T-helper 22 cell (primary cell): ENCODE measurements at places on chromosomes 6 and 20.

DNA sequence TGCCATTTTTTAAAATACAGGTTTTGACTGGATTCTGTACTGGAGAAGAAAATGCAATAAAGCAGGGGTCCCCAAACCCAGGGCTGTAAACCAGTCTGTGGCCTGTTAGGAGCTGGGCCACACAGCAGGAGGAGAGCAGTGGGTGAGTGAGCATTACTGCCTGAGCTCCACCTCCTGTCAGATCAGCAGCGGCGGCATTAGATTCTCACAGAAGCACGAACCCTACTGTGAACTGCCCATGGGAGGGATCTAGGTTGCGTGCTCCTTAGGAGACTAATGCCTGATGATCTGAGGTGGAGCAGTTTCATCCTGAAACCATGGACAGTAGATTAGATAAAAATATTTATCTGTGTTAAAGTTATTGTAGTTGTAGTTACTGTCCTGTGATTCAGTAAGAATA lies 21.1 kb upstream of the FBXO9 start:
- no peak for DNase-seq

GRCh38 chr6:137846772-137847313 lies 20.2 kb upstream of the TNFAIP3 start:
- no peak for DNase-seq

DNA sequence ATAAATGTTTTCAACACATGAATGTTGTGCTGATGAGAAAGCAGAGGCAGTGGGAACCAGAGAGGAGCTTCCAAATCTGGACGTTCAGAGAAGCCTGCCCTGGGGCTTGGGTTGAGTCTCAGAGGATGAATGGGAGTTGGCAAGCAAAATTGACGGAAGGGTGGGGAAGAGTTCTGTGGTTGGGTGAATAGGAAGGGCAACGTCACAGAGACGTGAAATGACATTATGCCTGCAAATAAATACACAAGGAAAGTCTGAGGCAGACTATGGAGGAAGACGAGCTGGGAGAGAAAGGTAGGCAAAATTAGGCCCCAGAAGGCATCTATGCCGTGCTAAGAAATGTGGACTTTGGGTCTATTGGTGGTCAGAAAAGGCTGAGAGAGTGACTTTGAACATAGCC lies 25.2 kb upstream of the SGK1 start:
- DNase-seq, result no peak

GRCh38 chr20:10721137-10721896 lies 47.5 kb upstream of the JAG1 start:
- DNase-seq, result no peak

GRCh38 chr6:26607434-26608230 lies 10.9 kb downstream of the ABT1 start:
- DNase-seq, result no peak

- DNase-seq, result no peak
Measured at GRCh38 chr6:33076406-33076934, 680 bp downstream of the HLA-DPB1 start.

- DNase-seq, result no peak
Measured at GRCh38 chr6:85641522-85641896, 1.2 kb downstream of the SYNCRIP start.

DNA sequence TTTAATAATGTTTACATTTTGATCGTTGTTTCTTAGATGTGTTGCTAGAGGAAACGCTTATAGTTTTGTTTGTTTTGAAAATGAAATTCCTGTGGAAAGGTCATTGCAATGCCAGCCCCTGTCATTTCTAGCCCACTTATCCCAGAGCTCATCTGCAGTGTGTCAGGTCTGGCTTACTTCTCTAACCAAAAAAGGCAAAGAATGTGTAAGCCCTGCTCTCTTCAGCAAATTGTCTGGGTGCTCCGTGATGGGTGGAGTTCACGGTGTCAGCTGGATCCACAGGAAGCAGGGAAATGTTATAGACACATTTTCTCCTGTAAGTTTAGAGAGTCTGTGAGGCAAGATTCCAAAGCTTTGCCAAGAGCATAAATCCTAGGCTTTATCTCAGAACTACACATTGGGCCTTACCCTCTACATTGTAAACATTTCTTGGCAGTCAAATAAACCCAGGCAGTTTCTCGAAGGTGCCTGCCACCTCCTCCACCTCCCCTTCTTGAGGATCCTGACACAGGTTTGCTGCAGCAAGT lies 50.9 kb downstream of the RPRD1B start:
- no peak for DNase-seq

GRCh38 chr6:159180001-159180400 lies 10.8 kb downstream of the FNDC1 start:
- no peak for DNase-seq

- no peak for DNase-seq
Measured at GRCh38 chr20:42336576-42336975, 718.4 kb upstream of the CHD6 start.

DNA sequence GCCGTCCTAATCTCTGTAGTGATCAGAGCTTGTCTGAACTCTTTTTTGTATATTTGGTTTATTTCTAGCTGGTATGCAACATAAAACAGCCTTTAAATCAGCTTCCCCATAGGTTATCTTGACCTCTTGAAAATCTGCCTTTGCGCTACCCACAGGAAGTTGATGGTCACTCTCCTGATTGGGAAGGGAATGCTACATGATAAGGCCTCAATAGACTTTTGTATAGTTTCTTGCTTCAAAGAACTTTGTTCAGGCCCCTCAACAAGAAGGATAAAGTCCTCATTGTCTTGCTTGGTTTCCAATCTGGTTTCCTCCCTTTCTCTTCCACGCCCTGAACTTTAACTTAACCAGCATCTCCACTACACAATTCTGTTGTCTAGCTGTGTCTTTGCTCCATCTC lies 95.4 kb upstream of the TENT5A start:
- no peak for DNase-seq
